RPMI8226 (cell line): ENCODE measurements at places on chromosomes 12 and 14.

DNA sequence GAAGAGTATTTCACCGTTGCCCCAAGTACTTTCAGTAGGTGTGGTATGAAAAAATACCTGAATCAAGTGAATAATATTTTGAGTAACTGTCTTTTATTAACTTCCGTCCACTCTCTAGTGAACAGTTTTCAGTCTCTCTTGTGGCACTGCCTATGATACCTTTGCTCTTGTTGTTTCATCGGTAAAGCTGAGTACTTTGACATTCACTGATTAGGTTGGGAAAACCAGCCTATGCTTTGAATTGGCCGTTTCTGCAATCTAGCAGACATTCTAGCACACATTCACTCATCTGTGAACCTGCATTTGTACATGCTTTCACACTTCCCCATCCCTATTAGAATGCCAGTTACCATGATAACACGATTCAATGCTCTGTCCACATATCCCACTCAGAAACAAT, 217.3 kb downstream of the FBXL14 start:
- DNase-seq = no peak

GRCh38 chr14:41606532-41607303, at the start of gene LRFN5:
Gene LRFN5, plus strand, starts transcription at chr14:41606876.
- DNase-seq = no peak

DNA sequence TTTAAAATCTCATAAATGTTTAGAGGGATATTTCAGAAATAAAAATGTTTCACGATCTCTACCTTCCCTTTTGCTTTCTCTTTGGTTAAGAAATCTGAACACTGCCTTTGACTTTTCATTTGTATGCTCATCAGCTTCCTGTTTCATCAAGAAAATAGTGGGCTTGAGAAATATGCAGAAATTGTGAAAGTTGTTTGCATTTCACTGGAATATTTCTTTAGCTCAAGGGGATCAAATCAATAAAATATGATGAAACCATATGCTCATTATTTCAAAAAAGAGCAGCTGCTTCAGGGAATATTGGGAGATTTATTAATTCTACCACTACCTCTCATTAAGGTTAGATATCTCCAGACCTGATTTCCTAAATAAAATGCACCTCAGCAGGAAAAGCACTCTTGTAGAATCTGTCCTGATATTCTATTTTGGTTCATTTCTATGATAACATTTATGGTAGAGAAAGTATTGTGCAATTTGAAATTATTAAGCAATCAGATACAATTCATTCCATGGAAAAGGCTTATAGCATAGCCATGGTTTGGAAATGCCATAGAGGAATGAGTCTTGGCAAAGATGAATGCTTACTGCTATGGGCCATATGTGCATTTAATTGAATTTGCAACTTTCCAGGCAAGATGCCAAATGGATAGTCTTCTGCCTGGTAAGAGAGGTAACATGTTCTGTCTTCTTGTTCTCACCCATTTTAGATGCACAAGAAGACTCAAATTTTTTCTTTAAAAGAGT, 212.6 kb upstream of the SLC16A7 start:
- no peak for DNase-seq

DNA sequence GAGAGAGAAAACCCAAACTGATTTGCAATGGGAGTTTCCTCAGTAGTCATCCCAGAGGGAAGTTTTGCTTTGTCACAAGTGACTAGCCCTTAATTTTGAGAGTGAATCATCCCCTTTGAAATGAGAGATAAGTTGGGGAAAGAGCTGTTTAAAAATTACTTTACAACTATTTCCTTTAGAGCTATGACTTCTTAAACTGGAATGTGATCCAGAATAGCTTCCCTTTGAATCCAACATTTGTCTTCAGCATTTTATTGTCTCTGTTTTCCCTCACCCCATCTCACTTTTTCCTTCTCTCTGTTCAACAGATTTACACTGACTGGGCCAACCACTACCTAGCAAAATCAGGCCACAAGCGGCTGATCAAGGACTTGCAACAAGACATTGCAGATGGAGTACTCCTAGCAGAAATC, 109.3 kb downstream of the NAV3 start:
- DNase-seq = no peak

DNA sequence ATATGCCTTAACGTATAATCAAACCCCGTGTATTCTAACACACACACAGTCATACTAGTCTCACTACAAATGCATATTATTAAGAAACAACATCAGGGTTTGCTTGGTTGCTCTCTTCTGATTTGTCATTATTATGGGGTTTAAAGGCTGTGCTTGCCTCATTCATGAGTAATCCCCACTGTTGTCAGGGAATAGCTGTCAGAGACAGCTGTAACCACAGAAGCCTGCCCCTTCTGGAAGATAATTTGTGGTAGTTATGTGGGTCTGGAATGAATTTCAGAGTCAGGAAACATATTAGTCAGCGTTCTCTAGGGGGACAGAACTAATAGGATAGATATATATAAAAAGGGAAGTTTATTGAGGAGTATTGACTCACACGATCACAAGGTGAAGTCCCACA, 456.9 kb upstream of the TMEM132C start:
- no peak for DNase-seq

DNA sequence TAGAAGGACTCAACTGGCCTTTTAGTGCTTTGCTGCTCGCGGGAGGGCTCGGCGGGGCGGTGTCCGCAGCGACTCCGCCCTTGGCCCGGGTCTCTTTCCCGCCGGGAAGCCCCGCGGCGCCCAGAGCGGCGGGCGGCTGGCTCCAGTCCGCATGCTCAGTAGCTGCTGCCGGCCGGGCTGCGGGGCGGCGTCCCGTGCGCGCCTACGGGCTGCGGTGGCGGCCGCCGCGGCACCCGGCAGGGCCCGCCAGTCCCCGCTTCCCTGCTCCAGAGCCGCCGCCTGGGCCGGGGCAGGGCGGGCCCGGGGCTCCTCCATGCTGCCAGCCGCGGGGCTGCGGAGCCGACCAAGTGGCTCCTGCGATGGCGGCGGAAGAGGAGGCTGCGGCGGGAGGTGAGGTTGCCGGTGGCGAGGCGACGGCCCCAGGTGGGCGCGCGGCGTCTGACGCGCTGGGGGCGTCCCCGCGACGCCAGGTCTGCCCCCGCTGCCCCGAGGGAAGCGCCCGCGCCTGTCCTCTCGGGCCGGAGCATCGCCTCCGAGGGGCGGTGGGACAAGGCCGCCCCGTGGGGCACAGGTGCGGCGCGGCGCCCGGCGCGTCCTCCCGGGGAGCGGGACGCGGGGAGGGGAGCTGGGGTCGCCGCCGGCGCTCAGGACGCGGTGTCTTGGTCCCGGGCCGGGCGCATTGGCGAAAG, at the start of gene BMAL2:
Gene BMAL2, plus strand, starts transcription at position 123 of the 689 bp plus-strand sequence. Its CDS starts 237 bp downstream, at position 360.
- DNase-seq = peak; percentile 47

- no peak for DNase-seq
Measured at GRCh38 chr14:79724934-79725717, 486.2 kb downstream of the DIO2 start.

- DNase-seq = peak; percentile 69
Measured at GRCh38 chr12:122081697-122082221, 3.2 kb downstream of the MLXIP start.
